Endodermal cell (in vitro differentiated cells): ENCODE measurements at places on chromosomes 3 and 15.

- no peak for DNase-seq
Observed at GRCh38 chr3:69723389-69723788, 15.9 kb upstream of the MITF start.

DNA sequence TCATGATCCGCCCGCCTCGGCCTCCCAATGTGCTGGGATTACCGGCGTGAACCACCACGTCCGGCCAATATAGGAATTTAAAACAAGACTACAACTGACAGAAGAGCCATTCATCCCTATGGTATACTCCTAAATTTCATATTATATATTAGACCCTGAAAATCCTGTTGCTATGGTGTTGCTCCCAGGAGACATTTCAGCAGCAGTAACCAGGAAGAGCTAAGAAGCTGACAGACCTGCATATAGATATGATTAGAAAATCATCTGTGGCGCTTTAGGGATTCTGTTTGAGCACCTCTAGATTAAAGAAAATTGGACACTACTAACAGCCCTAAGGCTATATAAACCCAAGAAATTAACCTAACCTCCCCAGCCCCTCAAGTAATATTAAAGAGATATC, 38.8 kb downstream of the TBL1XR1 start:
- DNase-seq, result no peak

GRCh38 chr3:8608041-8608790, 36.4 kb downstream of the SSUH2 start:
- peak; percentile 36 for DNase-seq

DNA sequence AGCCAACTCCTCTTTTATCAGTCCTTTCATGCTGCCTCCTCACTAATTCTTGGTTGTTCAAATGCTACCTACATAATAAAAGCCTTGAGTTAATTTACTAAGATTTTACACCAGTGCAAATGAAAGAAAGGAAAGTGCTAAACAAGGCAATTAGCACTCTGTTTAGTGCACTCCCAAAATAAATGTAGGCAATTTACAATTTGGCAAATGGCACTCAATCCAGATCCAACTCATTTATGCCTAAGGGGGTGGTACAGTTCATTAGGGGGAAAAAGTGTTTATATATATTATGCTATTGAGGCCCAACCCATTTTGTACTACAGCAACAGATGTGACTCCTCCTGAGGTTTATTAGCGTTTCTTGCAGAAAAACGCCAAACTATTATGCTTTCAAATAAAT, 370.1 kb downstream of the NR2F2 start:
- DNase-seq, result no peak

DNA sequence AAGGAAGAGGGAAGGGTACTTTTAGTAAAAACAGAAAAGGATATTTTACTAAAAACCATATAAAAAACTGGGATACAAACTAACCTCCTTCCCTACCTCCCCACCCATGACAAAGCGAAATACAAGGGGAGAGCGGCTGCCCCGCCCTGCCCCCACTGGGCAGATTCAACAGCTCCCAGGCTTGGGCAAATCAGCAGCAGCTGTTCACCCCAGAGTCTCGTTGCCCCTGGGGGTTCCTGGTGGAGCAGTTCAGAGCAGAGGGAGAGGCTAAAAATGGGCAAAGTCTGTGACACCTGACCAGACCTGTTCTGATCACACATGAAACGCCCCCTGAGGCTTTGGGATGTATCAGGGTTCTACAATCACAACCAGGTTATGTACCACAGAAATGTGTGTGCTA, 2.5 kb upstream of the ETFA start:
- no peak for DNase-seq

- no peak for DNase-seq
Observed at GRCh38 chr3:174062923-174063322, 665.4 kb downstream of the NLGN1 start.

GRCh38 chr3:23968463-23969184, 23.5 kb downstream of the NR1D2 start:
- DNase-seq, result no peak

DNA sequence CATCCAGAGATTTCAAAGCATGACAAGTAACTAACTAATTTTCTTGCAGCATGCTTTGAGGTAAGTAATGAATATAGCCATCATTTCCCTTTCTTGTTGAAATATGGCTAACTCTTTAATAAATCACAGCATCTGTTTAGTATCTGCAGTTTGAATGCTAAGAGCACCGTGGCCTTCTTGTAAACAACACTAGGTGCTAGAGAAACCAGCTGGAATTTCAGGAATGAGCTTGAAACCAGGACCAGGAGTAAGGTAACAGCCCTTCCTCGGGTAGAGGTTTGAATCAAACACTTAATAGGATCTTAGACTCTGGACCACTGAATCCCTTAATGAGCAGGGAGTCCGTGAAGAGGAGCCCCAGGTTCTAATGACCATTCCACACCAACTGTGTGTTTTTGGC, 13.6 kb downstream of the CALML4 start:
- DNase-seq, result peak; percentile 53

DNA sequence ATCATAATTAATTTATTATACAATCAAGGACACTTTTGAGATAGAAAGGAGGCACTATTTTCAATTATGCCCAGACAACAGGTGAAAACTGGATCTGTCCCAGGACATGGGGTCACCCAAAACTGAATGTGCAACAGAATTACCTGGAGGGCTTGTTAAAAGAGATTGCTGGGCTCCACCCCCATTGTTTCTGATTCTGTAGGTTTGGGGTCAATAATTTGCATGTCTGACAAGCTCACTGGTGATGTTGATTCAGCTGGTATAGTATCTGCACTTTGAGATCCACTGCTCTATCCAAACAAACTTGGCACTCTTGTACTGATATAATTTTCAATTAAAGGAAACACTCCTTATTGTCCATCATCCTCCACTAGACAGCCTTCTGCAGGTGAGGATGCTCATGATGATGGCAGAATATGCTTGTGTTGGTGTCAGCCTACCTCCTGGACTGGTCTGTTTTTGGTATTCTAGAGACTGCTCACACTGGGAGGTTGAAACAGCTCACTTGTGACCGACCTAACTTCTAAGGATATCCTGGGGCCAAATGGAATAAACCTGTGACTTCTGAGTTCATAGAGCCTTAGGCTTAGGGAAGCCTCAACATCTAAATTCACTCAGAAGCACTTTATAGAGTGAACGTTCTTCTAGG, 2.2 kb downstream of the P2RY14 start:
- peak; percentile 58 for DNase-seq

- no peak for DNase-seq
Observed at GRCh38 chr15:45347033-45347432, 31.3 kb downstream of the GATM start.

DNA sequence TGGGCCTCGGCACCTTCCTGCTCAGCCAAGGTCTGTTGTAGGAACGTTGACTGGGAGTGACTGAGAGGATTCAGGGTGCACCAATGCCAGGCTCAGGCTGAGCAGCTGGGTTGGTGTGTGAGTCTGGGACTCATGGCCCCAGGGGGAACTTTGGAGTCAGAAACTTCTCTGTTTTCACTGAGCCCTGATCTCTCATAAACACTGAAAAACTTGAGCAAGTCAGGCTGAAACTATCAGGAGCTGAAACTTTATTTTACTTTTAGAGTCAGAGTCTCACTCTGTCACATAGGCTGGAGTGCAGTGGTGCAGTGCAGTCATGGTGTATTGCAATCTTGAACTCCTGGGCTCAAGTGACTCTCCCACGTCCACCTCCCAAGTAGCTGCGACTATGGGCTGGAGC, 3.0 kb downstream of the TRAK1 start:
- no peak for DNase-seq
